ENCODE measurements at places on chromosomes 7 and 10.
A peak's percentile ranks its signal among the peaks of the same experiment; 100 is the strongest.

GRCh38 chr7:7109934-7110333 lies 72.4 kb upstream of the C1GALT1 start:
- DNase-seq: no peak

DNA sequence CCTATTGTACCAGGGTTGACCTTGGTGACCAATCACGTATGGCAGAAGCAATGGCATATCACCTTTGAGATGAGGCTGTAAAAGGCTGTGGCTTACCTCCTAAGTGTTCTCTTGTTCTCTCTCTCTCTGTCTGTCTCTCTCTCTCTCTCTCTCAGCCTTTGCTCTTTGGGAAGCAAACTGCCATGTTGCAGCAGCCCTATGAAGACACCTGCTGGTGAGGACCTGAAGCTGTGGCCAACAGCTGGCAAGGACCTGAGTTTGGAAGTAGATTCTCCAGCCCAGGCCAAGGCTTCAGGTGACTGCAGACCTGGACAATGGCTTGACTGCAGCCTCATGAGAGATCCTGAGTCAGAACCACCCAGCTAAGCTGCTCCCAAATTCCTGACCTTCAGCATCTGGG lies 161.4 kb downstream of the GPAM start:
- no peak for DNase-seq

DNA sequence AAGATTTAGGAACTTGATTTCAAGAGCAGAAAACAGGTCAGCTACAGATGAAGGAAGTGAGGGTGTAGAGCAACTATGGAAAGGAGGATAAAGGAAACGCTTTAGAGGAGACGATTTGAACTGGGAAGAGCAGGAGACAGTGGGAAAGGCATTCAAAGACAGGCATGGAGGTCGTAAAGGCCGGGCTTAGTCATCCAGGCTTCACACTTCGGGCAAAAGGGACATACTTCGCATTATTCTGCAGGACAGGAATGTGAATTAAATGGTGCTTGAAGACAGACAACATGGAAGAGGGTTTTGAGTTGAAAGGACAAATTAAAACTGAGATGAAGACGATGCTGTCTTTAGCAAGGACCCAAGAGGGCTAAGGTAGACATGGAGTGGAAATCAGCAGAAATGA lies 8.1 kb downstream of the FAM171A1 start:
- DNase-seq: no peak

DNA sequence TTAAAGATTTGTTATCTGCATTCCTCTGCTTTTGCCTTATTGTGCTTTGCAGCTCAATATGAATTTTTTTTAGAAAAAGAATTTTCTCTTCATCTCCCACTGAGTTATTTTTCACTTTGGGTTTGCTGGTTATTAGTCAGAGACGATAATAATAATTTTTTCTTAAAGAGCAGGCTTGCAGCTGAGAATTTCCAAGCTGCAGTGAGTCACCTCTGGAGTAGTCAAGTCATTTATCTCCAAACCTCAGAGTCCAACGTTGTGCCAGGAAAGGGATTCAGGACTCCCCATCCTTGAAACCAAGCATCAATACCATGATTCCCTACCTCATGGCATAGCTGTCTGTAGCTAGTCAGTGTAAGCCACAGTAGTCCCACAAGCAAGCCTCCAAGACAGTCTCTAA lies 15.2 kb upstream of the EGR2 start:
- no peak for DNase-seq

DNA sequence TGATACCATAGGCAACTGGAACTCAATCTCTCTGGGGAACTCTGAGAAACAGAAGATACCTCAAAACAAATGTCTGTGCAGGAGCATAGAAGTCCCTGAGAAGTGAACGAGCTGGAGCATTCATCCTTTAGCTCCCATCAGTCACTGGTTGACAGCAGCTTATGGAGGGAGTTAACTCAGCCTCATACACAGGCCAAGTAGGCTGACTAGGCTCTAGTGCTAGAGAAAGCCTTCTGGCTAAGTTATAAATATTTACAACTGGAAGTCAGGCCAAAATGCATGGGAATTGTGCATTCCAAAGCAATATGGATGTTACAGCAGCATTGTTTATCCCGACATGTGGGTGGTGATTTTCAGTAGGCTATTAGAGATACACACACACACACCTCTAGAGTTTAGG lies 66.5 kb downstream of the ANK3 start:
- no peak for DNase-seq

DNA sequence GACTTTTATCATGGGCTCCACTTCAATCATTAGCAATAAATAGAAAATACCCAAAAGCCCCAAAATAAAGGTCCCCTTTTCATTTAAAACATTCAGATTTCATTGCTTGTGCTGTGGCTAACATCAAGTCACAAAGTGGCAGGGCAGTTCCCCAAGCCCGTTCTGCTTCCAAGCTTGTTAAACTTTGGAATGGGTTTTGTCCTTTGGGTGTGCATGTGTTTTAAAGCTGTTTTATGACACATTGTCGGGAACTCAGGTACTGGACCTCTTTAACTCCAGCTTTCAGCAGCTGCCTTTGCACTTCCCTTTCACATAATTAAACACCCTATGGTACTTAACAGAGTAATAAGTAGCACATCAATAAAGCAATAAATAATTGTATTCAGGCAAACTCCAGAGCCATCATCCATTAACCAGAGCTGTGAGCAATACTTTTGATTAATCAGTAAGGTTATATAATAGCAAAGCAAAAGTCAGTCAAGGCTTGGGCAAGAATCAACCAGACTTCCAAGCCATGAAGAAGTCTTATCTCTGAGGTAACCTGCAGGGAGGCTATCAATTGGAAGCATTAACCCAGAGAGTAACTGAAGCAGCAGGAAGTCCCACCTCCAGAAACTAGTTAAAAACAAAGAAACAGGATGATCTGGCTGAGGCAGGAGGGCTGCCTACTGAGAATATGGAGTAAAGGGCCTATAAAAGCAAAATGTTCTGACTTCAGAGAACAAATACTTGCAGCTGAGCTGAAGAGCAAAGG lies 56.1 kb upstream of the ARID5B start:
- no peak for DNase-seq

GRCh38 chr7:84876061-84876821 lies 310.6 kb downstream of the SEMA3D start:
- DNase-seq: no peak

- DNase-seq: no peak
Observed at GRCh38 chr10:13761490-13762091, 174.8 kb downstream of the PRPF18 start.

DNA sequence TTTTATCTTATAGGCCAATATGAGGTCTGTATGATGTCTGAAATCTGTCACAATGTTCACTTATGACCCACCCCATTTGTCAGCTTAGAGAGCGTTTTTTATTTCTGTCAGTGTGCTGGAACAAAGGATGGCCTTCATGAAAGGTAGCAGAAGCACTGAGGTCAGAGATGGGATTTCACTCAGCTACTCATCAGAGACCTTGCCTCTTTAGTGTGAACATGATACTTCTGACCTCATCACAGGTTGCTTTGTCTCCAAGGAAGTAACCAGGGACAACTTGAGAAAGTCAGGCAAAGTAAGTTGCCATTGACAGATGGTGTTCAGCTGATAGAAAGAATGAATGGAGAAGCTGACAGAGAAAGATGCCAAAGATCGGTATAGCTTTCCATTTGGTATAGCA lies 16.3 kb downstream of the YAE1 start:
- no peak for DNase-seq

DNA sequence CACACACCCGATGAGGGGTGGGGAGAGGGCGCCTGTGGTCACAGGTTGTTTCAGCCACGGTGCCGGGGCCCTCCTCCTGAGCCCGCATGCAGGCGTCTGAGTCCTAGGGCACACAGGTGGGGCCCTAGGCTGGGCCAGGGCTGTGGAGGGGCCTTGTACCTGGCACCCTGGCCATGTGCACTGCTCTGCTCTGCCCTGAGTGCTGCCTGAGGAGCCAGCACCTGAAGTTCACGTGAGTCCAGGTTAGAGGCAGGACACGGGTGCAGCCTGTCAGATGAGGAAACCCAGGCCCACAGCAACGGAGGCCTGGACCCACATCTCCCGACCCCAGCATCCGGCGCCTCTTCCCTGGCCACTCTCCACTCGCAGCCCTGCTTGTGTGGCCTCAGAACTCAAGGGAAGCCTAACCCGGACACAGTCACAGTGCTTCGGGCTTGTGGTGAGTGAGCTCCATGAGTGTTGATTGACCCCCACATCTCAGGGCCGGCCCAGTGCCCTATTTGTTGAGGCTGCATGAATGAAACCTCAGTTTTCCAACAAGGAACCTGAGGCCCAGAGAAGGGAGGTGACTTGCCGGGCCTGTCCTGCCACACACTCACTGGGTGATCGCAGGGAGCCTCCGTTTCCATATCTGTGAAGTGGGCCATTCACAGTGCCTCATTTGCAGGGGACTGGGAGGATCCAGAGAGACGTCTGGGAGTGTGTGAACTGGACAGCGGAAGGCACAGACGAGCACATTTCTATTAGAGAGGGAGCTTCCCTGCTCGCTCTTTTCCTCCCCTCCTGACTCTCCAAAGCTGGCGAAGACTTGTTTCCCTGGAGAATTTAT lies 39.6 kb downstream of the PPIF start:
- no peak for DNase-seq

DNA sequence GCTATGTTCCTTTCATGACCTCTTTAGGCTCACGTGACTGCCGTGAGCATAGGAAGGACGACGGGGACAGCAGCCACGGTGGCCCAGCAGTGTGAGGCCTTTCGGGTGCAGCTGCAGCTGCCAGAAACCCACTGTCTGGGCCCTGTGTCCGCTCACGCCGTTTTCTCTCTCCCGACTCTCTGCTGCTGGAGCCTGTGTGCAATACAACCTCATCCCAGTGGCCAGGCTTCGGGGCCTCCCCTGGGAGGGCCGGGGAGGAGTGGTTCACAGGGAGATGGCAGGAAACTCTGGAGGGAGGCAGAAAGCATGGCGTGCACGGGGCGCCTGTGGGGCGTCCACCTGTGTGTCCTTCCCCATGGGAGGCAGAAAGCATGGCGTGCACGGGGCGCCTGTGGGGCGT lies 38.6 kb downstream of the PFKP start:
- no peak for DNase-seq

DNA sequence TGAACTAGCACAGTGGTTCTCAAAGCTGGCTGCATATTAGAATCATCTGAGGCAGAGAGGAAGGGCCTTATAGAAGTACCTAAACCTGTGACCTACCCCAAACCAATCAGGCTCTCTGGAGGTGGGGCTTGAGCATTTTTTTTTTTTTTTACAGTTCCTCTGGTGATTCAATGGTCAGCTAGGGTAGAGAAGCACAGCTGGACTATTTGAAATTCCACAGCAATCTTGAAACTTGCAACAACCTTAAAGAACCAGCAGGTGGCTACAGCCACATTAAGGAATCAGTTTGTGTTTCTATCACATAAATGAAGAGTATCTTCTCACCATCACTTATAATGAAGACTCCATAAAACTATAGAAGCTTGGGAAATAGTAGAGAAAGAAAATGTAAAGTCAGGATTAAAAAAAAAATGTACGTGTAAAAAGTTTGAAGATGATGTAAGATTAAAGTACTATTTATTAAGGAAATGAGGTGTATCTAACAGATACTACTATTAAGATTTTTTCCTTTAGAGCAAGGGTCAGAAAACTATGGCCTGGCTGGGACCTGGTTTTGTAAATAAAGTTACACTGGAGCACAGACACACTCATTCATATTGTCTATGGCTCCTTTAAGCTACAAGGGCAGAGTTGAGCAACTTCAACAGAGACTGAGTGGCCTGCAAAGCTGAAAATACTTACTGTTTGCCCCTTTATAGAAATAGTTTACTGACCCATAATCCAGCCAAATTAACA lies 3.8 kb downstream of the RTKN2 start:
- no peak for DNase-seq

GRCh38 chr10:21125471-21126228 lies 228.5 kb upstream of the NEBL start:
- no peak for DNase-seq

- no peak for DNase-seq
Observed at GRCh38 chr7:144786079-144786478, 49.8 kb downstream of the TPK1 start.

- DNase-seq: no peak
Observed at GRCh38 chr10:92575961-92576360, 2.1 kb upstream of the IDE start.

DNA sequence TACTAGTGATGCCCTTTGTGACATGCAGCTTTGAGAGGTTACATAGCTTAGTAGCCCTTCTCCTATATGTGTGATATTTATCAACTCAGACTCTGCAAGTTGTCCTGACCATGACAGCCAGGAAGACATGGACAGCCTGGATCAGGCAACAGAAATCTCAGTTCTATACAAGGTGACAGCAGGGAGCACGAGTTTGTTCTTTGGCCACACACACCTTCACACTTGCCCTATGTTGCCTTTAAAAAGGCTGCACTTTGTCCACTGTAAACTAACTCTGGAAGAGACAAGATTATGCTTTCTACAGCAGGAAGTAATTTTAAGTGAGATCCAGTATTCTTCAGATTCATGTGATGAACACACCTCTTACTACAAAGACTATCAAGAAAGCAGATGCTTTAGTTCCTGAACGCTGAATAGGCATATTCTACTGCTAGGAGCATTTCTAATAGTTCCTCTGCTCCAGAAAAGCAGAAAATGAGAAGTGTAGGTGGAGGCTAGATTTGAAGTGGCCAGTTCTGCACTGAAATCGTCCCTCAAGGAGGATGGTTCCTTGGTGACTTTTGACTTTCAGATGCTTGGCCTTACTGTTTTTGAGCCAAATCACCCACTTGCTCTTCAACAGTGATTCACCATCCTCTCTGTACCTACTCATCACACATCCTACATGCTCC lies 239.2 kb downstream of the COBL start:
- DNase-seq: no peak

GRCh38 chr7:140060243-140060630 lies 2.5 kb downstream of the PARP12 start:
- no peak for DNase-seq

- no peak for DNase-seq
Observed at GRCh38 chr10:4051011-4051640, 266.1 kb upstream of the KLF6 start.

GRCh38 chr7:78014401-78014800 lies 215.8 kb downstream of the PHTF2 start:
- DNase-seq: no peak

- peak; percentile 51 for DNase-seq
Observed at GRCh38 chr7:28408960-28409715, 3.2 kb upstream of the CREB5 start.

DNA sequence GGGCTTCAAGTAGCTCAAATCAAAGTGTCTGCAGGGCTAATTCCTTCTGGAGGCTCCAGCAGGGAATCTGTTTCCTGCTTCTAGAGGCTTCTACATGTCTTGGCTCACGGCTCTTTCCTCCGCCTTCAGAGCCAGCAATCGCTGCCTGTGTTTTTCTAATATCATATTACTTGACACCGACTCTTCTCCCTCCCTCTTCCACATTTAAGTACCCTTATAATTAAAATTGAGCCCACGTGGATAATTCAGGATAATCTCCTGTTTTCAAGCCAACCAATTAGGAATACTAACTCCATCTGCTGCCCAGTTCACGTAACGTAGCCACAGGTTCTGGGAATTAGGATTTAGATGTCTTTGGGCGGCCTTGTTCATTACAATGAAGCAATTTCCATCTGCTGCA lies 372.2 kb downstream of the DPP6 start:
- DNase-seq: no peak
